H4 (cell line): ENCODE measurements at places on chromosomes 16 and 17. TPM values are rescaled to one million over a fixed set of nuclear protein-coding genes. Genes with fewer than 3 reads are reported as not detected.

The ZG16B gene
- 0.14 TPM in 1 of 2 replicates, not detected in the other for total RNA-seq

GRCh38 chr17:11795906-11796305 is 197.6 kb downstream of the DNAH9 start:
- DNase-seq, result no peak

DNA sequence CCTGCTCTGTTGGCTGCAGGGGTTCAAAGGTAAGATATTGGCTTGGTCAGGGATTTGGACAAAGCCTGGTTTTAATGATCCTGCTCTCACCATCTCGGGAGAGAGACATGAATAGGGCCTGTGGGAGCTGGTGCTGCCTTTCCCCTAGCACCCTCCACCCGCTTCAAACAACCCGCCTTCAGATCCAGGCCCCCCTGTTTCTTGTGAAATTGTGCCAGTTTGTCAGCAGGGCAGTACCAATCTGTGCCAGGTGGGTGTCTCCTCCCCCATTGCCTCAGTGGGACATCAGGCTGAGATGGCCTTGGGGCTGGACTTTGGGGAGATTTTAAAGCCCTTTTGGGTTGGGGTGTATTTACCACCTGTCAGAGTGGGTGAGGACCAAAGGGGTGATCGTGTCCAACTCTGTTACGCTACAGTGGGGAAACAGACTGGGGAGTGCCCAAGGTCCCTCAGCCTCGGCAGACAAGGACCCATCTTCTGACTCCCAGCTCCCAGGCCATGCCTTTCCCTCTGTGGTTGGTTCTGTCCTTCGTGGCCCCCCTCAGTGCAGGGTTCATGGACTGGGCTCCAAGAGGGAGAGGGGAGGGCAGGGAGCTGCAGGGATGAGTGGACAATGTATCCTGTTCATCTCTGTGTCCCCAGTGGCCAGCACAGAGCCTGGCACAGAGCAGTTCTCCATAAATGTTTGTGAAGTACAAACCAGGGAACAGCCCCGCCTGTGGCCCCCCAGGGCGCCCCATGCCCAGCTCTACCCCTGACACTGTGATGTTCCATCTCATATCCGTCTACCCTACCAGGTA is 3.3 kb downstream of the ARHGAP23 start:
- no peak for DNase-seq

DNA sequence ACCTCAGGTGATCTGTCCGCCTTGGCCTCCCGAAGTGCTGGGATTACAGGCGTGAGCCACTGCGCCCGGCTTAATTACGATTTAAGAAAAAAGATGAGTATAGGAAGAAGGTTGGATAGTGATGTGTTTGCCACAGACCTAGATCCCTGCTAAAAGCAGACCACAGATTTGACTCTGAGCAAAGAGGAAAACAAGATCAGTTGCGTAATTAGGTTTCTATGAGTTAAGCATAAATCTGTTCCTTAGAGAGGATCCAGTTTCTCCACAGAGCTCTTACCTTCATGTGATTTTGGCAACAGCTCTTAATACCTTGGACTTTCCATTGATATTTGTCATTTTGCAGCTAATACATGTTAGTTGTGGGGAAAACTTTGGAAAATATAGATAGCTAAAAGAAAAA is 31.1 kb downstream of the CDH1 start:
- DNase-seq, result no peak

GRCh38 chr17:79563237-79564013 is 47.4 kb downstream of the RBFOX3 start:
- DNase-seq, result peak; percentile 37

- DNase-seq, result peak; percentile 55
Measured at GRCh38 chr16:89924297-89924924, 1.3 kb downstream of the TUBB3 start.

- DNase-seq, result no peak
Measured at GRCh38 chr16:57324749-57325148, 33.8 kb upstream of the CCL22 start.

GRCh38 chr17:82076785-82077591 is 11.4 kb upstream of the DUS1L start:
- no peak for DNase-seq

The LRRC36 gene
- 0.79 TPM in 1 of 2 replicates, not detected in the other for total RNA-seq

DNA sequence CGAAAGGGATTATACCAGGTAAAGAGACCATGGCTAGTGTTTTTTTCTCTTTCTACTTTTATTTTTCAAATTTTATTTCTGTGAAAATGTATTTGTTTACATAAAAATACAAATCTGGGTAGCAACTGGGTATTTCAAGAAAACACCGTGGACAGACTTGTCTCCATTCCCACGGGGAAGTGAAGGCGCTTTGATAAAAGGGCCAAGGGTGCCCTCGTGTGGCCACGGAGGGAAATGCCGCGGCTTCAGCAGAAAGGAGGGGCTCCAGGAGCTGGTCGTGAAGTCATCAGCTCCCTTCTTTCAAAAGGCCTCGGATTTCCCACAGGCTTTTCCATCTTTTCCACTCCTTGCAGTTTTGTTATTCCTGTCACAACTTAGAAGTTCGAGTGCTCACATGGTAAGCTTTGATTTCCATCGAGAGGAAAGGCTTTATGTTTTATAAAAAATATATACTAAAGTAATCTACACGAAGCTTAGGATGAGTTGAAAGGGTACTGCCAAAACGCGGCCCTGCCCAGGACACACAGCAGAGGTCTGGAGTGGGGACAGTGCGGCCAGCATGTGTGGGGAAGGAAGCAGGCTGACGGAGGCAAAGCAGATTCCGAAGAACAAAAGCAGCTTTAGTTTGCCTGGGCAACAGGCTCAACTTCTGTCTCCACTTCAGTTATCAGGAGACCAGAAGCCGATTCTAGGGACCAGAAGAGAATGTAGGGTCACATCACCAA is 15.3 kb upstream of the MNT start:
- peak; percentile 57 for DNase-seq

The HS3ST2 gene
- 0.15 TPM in 1 of 2 replicates, not detected in the other for total RNA-seq

The FLII gene
- total RNA-seq, result 128 and 139 TPM in 2 replicates

GRCh38 chr16:59047114-59047513 is 313.0 kb upstream of the GOT2 start:
- no peak for DNase-seq

DNA sequence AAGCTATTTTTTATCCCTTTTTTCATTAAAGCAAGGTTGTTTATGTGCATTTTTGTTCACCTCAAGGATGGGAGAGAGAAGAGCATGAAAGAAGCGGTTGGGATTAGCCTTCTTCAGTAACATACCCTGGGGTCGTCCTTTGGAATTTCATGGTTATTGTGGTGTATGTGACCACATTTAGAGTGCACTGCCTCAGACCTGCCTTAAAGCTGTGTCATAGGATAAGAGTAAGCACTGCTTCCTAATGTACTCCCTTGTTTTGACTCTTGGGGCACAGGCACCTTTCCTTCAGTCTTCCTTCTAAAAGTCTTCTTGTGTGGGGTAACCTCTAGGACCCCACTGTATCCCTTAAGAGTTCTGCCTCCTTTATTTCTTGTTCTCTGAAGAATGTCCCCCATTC is 28.9 kb downstream of the TNRC6A start:
- DNase-seq, result peak; percentile 8

GRCh38 chr16:66551348-66551759 is 1.0 kb upstream of the CKLF start:
- peak; percentile 71 for DNase-seq

The ALOX12 gene
- total RNA-seq, result not detected in 2 replicates

The ASPA gene
- total RNA-seq, result 0.16 and 0.66 TPM in 2 replicates

DNA sequence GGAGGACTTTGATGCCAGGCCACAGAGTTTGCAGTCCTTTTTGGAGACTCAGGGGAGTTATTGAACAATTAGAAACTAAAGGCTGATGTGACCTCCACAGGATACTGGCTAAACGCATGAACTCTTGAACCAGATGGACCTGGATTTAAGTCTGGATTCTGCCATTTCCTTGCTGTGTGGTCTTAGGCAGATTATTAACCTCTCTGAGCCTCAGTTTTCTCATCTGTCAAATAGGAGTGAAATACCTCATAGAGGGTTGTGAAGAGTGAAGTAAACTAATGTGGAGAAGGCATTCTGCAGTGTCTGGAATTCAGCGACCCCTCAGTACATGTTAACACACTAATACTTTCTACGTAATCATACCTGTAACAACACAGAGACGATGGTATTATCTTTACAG is 93.5 kb downstream of the PRKCB start:
- no peak for DNase-seq

The NPIPA7 gene
- 3.1 and 7.7 TPM in 2 replicates for total RNA-seq

- DNase-seq, result no peak
Measured at GRCh38 chr16:87968541-87968940, 17.3 kb downstream of the BANP start.

- DNase-seq, result no peak
Measured at GRCh38 chr16:1102921-1103635, 7.0 kb upstream of the C1QTNF8 start.

DNA sequence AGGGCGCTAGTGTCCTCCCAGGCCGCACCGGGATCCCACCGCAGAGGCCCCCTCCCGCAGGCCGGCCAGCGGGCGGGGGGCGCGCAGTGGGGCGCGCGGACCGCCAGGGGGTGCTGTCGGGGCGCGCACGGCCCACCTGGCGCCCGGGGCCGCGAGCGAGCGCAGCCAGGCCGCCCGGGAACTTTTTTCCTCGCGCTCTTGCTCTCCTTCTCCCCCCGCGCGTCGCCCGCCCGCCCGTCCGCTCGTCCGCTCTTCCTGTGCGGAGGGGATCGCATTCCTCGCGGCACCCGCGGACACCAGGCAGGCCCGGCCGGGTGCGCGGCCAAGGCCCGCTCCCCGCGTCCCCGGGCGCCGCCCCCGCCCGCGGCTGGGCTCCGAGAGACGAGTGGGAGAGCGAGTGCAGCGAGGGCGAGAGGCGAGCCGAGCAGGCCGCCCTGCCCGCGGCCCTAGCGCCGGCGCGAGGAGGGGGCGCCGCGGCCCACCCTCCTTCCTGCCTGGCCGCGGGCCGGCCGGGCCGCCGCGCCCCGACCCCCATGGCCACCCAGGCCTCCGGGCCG is at the start of gene RAI1:
TSS of gene RAI1 (plus strand) at position 272 of the 557 bp plus-strand sequence. CDS start 111,491 bp downstream, outside the sequence.
- DNase-seq, result peak; percentile 69

The ST6GALNAC2 gene
- total RNA-seq, result 0.14 TPM in 1 of 2 replicates, not detected in the other

DNA sequence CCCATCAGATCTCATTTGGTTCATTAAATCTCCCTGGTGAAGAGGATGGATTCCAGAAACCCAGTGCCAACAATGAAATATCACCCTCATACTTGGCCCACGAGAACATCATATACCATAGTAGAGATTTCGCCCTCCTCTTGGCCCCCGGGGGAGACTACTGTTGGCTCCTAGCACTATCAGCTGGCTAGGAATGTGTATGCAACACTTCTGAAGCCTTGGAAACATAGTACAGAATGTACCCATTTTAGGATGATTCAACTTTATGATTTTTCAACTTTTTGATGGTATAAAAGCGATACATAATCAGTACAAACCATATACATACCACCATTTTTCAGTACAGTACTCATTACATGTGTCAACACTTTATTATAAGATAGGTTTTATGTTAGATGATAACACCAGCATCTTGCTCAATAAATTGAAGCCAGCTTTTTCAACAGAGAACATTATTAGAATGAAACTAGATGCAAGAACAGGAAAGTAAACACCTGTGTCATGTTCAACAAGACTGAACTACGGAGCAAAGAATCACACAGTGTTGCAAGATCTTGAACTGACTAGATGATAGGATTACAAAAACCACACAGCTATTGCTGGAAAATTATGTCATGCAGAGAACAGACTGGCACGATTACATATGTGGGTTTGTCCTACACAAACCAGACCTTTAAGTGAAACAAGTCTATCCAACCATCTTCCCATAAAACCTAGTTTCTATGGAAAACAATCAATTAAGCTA is 17.2 kb downstream of the RSL1D1 start:
- peak; percentile 72 for DNase-seq

The TMEM88 gene
- not detected in 2 replicates for total RNA-seq

GRCh38 chr16:13426269-13426668 is 493.7 kb upstream of the ERCC4 start:
- no peak for DNase-seq

DNA sequence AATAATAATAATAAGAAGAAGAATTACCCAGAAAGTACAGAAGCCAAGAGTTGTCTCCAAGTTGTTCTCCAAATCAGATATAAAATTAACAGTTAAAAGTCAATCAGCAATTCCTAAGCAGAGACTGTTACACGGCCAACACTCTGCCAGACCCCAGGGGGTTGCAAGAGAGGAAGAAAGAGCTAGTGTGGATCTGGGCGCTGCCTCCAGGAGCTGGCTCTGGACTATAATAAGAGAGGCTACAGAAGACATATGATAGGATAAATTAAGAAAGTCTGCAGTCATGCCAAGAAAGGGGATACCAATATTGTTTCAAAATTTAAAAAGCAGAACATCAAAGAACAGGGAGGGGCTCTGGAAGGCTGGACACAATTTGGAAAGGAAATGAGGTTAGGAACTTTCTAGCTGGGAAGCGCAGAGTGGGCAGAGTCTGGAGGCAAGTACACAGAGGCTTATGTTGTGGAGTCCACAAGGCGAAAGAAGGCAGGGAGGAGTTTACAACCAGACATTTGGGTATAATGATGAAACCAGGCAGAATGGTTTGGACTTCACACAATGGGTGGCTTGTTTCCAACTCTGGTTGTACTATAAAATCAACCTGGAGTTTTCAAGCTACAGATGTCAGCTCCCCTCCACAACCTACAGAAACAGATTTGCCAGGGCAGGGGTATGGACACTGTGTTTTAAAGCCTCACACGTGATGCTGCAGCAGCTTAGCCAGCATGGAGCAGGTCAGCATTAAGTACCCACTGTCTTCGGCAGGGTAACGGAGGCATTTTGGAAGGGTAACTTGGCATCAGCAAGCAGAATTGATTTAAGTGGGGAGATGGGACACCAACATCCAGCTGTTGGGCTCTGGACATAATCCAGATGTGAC is 49.4 kb downstream of the SLC39A11 start:
- no peak for DNase-seq

DNA sequence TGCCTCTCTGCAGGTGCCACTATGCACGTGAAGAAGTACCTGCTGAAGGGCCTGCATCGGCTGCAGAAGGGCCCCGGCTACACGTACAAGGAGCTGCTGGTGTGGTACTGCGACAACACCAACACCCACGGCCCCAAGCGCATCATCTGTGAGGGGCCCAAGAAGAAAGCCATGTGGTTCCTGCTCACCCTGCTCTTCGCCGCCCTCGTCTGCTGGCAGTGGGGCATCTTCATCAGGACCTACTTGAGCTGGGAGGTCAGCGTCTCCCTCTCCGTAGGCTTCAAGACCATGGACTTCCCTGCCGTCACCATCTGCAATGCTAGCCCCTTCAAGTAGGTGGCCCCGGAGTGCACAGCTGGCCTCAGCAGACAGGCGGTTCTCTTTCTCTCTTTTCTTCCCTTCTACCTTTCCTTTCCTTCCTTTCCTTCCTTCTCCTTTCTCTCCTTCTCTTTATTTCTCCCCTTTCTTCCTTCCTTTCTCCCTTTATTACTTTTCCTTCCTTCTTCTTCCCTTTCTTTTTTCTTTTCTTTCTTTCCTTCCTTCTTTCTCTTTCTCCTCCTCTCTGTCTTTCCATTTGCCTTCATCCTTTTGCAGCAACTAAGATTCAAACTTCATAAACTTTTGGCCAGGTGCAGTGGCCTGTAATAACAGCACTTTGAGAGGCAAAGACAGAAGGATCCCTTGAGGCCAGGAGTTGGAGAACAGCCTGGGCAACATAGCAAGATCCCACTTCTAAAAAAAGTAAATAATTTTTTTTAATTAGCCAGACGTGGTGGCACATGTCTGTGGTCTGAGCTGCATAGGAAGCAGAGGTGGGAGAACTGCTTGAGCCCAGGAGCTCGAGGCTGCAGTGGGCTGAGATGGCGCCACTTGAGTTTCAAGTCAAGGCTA is 46.7 kb downstream of the SCNN1B start:
- DNase-seq, result no peak
